CD4-positive, alpha-beta T cell treated with Interleukin-17A for 4 hours (primary cell): ENCODE measurements at places on chromosomes 7 and 10.

- DNase-seq: peak; percentile 67
These were observed 18.6 kb downstream of the OPALIN start for GRCh38 chr10:96339956-96340904.

- DNase-seq: no peak
These were observed 169.6 kb downstream of the POM121L12 start for GRCh38 chr7:53205006-53205405.

DNA sequence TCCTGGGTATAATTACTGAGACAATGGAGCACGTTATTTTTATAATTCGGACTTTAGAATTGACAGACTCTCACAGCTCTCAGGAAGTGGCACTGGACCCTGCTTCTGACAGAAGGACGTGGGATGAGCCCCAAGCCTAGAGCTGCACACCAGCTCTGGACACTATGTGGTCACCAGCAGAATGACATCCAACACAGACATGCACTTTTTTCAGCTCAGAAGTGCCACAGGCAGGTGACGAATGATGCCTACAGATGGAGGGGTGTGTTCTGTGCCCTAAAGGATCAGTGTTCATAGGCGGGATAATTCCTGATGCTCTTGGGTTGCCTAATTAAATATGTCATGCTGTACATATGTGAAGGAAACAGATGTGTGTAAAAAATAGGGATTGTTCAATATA is 87.9 kb downstream of the VIPR2 start:
- DNase-seq: no peak

DNA sequence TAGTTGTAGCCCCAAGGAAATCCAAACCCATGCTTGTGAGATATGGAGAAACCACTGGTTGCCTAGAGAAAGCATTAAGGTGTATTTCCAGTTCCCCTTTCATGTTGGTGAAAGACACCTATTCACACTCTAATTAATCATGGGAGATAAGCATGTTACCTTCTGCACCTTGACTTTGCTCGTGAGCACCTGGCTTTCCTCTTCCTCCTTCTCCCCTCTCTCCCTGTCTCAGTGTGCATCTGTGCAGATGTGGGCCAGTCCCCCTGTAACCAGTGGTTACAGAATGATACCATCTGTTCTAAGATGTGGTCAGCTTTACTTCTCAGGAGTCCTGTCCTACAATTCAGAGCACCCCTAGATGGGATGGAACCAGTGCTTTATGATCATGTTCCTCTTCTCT is 160.6 kb downstream of the LCOR start:
- no peak for DNase-seq

- DNase-seq: no peak
These were observed 375 bp upstream of the CHN2 start for GRCh38 chr7:29194206-29194593.

DNA sequence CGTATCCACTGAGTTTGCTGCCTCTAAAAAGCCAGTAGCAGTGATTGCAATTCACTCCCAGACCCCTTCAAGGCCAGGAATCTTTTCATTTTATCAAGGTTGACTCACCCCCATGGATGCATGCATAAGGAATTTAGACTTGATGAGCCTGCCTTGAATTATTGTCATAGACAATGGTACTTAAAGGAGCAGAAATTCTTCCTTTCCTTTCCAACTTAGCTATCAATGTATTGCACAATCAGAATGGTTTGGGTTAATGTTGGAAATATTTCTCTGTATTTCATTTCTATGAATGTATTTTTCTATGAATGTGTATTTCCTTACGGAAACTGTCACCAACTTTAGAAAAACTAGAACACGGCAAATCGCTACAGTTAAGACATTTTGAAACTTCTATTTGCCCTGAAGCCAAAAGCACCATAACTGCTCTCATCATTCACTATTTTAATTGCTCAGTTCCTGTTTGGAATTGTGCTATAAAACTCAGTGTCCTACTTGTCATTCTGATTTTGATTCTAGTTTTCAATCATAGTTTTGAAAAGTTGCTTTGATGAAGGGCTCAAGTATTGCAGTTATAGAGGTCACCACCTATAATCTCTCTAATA is 355.7 kb upstream of the AKR1E2 start:
- no peak for DNase-seq

DNA sequence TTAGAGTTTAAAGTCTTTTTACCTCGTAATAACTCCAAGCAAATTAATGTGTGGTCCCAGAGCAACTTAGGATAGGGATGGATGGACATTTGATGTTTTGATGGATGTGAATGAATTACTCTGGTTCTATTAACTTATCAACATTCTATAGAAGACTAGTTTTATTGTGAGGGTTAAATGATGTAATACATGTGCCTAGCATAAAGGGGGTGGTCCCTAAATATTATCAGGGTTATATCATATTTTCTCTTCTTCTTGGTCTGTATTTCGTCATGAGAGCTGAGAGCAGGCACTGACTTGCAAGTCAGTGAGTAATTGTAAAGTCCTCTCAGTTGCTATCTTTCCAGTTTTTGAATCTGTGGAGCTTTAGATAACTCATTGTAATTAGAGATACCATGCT is 219.3 kb downstream of the GATA3 start:
- DNase-seq: no peak

GRCh38 chr7:30263090-30263710 is 21.2 kb upstream of the ZNRF2 start:
- no peak for DNase-seq

DNA sequence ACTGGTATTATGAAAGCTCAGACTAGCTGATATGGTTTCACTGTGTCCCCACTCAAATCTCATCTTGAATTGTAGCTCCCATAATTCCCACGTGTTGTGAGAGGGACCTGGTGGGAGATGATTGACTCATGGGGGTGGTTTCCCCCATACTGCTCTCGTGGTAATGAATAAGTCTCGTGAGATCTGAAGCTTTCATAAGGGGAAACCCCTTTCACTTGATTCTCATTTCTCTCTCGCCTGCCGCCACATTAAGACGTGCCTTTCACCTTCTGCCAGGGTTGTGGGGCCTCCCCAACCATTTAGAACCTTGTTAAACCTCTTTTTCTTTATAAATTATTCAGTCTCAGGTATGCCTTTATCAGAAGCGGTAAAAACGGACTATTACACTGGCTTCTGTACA is 40.3 kb downstream of the COL13A1 start:
- DNase-seq: no peak

GRCh38 chr10:91797048-91797690 is 1.1 kb upstream of the TNKS2 start:
- DNase-seq: no peak

DNA sequence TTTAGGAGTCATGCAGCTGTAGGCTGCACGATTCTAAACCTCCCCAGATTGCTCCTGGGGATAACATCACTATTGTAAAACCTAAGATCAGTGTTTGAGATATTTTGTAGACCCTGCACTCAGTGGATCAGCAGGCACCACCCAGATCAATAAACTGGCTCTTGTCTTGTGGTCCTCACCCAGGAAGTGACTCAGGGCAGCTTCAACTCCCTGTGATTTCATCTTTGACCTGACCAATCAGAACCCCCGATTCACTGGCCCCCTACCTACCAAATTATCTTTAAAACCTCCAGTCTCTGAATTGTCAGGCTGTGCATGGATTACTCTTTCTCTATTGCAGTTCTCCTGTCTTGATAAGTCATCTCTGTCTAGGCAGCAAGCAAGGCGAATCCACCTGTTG is 25.7 kb downstream of the ARL5B start:
- no peak for DNase-seq

DNA sequence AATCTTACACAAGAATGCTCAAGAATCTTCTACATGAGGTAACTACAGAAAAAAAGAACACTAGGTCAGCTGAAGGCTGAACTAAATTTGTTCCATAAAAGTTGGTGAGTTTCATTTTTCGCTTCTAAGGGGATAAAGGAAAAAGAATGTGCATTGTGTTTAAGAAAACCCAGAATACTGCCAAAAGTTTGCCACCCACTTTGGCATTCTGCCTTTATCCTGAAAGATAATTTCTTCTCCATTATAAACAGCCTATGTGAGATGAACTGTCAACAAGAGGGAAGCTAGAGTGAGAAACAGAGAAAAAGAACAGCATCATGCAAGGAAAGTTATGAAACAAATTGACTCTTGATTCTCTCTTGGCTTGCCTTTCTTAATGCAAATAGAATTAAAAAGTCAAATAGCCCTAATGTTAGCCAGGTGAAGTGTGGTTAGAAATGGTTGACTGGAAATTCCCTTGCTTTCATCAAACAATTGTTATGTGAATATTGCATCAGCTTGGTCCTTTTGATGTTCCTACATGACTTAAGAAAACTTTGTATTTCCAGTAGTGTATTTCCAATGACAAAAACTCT is 25.8 kb downstream of the STEAP1 start:
- no peak for DNase-seq

DNA sequence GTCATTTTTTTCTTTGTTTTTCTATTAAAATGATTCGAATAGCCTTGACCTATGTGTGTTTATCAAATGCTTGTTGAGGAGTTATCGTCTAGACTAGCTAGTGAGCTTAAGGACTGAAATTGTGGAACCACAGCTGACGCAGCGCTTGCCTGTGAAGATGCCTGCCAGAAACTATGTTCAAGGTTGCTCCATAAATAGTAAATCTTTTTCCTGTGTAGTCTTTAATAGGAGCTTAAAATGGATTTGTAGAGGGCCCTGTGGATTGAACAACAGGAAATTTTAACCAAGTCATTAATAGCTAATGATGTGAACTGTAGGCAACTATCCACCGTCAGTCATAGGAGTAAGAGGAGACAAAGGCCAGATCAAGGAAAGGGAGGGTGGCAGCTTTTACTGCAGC is 145.1 kb downstream of the GNAI1 start:
- no peak for DNase-seq

GRCh38 chr7:117485118-117485620 is 5.3 kb downstream of the CFTR start:
- no peak for DNase-seq

DNA sequence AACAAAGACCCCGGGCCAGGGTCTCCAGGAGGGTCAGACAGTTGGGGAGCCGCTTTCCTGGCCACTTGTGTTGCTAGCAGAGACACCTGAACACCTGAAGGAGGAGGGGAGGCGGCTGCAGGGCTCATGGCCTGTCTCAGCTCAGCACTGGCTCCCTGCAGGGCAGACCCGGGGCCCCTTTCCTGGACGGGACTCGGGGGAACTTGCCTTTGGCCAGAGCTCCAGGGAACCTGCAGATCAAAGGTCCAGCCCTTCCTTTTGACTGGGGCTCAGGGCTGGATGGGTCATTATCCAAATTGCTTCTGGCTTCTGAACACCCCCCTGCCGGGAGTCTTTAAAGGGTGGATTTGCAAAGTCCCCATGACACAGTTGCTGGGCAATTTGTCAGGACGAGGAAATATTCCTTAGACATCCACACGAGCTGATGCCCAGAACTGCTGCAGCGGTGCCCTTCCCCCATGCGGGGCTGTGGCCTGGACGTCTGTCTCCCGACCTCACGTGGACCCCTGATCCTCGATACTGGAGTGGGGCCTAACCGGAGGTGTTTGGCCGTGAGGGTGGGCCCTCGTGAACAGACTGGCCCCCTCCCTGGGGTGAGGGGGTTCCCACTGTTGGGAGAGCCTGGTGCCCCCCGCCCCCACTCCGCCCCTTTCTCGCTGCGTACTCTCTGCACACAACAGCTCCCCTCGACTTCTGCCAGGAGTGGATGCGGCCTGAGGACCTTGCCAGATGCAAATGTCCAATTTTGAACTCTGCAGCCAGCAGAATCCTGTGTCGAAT is 194.3 kb downstream of the ELFN1 start:
- no peak for DNase-seq

DNA sequence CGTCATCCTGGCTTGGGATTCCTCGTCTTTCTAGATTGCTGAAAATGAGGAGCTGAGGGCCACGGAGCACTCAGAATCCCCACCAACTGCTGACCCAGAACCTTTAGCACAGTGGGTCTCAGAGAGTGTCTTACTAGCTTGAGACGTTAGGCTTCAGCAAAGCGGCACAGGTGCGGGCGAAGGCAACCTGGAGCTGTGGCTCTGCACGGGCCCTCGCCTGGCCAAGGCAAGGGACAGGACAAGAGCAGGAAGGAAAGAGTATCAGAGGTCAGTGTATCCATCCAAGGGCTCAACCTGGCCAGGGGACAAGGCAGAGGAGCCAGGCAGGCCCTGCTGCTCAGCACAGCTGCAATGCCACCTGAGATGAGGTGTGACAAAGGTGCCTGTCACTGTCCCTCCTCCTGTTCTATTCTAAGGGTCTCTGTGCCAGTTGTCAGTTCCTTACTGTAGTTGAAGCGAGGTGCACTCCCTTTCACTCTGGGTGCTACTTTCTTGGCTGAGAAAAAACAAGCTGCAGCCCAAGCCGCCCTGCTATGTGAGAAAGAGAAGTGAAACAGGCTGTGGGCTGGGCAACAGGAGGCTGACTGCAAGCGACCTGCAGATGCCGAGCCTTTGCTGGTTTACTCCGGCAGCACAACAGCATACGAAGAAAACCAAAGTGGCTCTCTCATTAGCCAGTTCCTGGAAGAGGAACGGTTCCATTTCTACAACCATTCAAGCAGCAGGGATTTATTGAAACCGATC is 33.3 kb upstream of the KDM7A start:
- DNase-seq: peak; percentile 61

GRCh38 chr10:76463111-76463510 is 1031.7 kb downstream of the LRMDA start:
- DNase-seq: no peak
